ENCODE measurements at places on chromosomes 5 and 9. TPM values are rescaled to one million over a fixed set of nuclear protein-coding genes. Genes with fewer than 3 reads are reported as not detected.

Gene EFNA5
- total RNA-seq = 12.0 TPM

Gene ANXA6
- total RNA-seq = 628 TPM

Gene DTWD2
- total RNA-seq = 30.7 TPM

DNA sequence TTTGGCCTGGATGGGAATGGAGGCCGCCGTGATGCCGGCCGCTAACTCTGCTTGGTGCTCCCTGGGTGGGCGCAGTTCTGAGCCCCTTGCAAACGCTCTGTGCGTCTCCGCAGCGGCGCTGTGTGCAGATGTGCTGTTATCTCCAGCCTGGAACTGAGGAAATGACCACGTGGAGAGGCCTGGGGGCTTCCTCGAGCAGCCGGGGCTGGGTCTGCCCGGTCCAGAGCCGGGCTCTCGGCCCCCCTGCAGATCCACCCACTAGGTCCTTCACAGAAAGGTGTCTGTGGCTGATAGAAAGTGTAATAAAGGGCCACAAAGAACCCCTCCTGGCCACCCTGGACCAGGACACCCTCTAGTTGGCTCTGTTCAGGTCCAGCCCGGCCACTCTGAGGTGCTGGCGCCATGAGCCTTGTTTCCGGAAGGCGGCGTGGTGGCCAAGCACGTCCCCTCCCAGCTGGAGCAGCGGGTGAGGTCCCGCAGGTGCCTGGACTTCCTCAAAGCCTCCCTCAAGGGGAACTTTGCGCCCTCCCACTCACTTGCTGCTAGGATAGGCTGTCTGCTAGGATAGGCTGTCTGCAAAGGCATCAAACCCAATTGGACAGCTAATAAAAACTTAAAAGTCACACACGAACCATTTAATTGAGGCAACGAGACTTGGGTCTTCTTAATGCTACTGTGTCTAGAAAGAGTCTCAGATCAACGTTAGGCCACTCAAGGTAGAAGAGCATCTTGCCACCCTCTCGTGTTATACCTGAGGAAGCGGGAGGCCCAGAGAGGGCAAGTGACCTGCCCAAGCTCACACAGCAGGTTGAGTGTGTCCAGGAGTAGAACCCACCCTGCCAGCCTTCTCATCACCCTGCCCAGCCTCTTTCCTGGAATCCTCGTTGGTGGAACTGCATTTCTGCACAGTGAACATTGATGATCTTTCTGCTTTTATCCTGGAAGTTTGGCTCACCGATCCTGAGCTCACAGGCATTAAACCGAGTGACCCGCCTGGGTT is 109.3 kb upstream of the FCN2 start:
- DNase-seq = no peak

DNA sequence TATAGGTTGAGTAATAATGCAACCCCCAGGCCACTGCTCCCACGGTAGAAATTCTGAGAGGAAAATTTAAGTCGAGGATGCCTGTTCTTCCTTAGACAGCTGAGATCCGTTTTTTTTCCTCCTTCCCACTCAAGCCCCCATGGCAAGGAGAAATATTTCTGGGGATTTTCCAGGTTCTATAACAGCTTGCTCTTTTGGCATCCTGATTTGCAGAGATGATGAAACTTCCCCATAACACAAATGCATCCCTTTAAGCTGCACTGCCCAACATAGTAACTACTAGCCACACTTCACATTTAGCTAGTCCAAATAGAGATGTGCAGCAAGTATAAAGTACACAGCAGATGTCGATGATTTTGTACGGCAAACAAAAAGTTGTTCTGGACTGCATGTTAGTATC is 32.5 kb upstream of the GNA14 start:
- DNase-seq = no peak

- DNase-seq = peak; percentile 16
Observed at GRCh38 chr5:122478741-122479442, 166.9 kb downstream of the SNCAIP start.

DNA sequence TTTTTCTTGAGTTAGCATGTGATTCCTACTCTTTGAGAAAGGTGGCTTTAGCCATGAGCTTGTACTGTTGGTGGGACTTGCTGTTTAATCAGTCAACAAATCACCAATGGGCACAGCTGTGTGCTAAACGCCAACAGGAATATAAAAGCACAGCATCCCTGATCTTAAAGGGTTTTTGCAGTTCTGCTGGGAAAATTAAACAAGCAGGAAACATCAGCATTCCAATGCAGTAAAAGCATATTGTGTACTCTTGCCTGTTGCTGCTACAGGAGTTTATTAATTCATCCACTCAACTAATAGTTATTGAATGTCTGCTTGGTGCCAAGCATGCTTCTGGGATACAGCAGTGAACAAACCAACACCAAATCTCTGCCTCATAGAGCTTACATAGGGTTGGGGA is 27.4 kb upstream of the F2RL1 start:
- no peak for DNase-seq
